ENCODE measurements at places on chromosomes 7 and 10.
A peak's percentile ranks its signal among the peaks of the same experiment; 100 is the strongest.

GRCh38 chr7:158996214-158997109 lies 140.1 kb downstream of the DYNC2I1 start:
- DNase-seq, result no peak

GRCh38 chr10:35089611-35090161 lies 455 bp downstream of the CUL2 start:
- DNase-seq, result peak; percentile 29

- DNase-seq, result peak; percentile 33
These were observed 38.1 kb downstream of the TMEM130 start for GRCh38 chr7:98831641-98832221.

DNA sequence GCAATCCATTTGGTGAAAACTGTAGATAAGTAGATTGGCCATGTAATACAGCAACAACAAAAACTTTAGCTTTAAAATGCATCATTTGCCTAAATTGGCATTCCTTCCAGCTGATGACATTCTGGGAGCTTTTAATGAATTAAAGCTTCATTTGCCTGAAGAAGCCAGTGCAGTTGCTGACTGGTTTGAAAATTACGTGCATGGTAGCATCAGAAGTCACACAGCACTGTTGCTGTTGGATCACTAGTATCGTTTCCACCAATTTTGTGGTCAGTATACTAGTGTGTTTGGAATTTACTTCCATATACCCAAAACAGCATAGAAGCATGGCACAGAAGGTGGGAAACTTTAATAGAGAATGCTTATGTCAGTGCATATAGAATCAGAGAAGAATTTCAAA lies 194.9 kb downstream of the ETV1 start:
- DNase-seq, result no peak

- DNase-seq, result no peak
These were observed 1072.9 kb downstream of the REEP3 start for GRCh38 chr10:64594072-64594471.

DNA sequence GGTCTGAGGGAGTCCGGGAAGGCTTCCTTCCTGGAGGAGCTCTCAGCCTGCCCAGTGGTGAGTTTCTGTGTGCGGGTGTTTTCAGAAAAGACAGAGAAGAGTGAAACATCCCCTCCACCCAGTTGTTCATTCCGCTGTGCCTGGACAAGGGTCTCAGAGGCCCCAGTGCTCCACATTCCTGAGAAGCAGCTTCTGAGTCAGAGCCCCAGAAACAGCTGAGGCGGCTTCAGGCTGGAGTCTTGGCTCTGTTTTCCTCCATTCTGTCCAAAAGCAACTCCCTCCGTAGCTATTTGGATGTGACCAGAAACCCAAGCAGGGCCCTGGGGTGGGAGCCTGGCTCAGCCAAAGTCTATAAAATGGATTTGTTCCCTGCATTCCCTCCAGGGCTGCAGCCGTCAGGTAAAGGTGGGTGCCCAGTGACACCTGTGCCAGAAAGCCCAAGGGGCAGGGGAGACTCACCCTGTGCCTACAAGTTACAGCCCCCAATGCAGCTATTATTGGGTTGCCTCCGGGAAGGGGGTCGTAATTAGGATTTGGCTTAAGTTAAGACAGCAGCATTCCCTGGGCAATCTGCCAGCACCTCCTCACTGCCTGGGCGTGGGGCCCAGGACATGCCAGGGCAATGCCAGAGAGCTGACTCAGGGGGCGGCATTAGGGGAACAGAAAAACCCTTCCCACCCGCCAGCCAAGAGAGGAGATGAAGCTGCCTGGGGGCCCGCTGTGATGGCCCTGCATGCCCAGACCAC lies 13.1 kb upstream of the CAMK2G start:
- peak; percentile 91 for DNase-seq

- no peak for DNase-seq
These were observed 4.0 kb downstream of the CYREN start for GRCh38 chr7:135166338-135166990.

GRCh38 chr10:118775478-118775877 lies 20.7 kb upstream of the CACUL1 start:
- DNase-seq, result peak; percentile 21

GRCh38 chr10:117536866-117537435 lies 5.6 kb upstream of the EMX2 start:
- no peak for DNase-seq

- no peak for DNase-seq
These were observed at the start of gene CLDN3 for GRCh38 chr7:73770002-73770859. CLDN3 (minus strand) TSS chr7:73770270; CDS start chr7:73770049, 221 bp downstream.

- DNase-seq, result no peak
These were observed 30.1 kb downstream of the SND1 start for GRCh38 chr7:127682140-127682539.

GRCh38 chr7:13144673-13145072 lies 457.2 kb downstream of the ARL4A start:
- peak; percentile 48 for DNase-seq

DNA sequence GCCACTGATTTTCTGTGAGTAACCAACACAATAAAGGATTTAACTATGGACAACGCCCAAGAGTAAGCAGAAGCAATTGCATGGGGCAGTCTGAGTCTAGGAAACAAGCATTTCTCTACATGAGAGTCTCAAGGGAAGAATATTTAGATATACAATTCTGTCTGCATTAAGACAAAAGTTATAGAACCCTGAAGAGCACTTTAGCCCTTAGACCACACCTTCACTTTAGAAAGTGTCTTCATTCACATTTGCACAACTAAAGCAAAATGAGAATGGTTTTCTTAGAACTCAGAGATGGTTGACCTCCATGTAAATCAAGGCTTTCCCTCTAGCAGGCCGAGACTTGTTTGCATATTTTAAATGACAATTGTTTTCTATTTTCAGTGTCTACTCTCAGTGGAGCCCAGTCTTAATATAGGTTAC lies 25.5 kb upstream of the TRIM24 start:
- DNase-seq, result no peak

DNA sequence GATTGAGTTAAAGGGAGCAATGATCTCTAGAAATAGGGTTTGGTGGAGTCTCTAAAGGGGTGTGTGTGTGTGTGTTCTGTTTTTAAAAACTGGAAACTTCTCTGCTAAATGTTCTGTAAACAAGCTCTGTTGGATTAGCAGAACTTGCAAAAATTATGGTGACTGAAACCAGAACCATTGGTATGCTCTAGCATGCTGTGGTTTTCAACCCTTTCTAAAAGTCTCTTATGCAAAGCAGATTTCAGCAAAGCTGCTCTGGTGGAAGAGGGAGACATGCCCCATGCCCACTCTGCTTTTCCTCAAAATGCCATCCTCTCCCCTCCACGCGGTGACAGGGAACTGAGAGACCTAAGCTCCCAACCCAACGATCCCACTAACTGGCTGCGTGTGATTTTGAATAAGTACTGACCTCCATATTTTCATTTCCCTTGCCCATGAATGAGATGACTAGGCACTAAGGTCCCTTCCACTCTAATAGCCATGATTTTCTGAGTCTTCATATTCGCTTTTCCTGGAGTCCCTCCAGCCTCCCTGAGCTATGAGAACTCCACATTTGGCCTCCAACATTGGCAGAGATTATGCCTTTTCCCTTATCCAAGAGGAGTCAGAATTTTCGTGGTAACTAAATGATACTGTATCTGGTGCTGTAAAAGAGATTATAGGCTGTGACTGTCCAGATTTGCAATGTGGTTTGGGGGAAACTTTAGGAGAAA lies 117.3 kb upstream of the PALS2 start:
- DNase-seq, result no peak

All from fibroblast of pulmonary artery (primary cell).